Suprapubic skin (tissue), 4 donors: ENCODE measurements at places on chromosomes 4 and X. TPM values are rescaled to one million over a fixed set of nuclear protein-coding genes. Genes with fewer than 3 reads are reported as not detected.

DNA sequence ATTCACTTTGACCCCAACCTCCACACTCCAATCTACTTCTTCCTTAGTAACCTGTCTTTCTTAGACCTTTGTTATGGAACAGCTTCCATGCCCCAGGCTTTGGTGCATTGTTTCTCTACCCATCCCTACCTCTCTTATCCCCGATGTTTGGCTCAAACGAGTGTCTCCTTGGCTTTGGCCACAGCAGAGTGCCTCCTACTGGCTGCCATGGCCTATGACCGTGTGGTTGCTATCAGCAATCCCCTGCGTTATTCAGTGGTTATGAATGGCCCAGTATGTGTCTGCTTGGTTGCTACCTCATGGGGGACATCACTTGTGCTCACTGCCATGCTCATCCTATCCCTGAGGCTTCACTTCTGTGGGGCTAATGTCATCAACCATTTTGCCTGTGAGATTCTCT is 344 bp downstream of the OR13H1 start:
- no peak overlapping the region for H3K4me3 ChIP-seq
- H3K36me3 ChIP-seq = no peaks in the 10 kb centered on the region
- H3K27ac ChIP-seq = no peak overlapping the region
- no peak for DNase-seq

DNA sequence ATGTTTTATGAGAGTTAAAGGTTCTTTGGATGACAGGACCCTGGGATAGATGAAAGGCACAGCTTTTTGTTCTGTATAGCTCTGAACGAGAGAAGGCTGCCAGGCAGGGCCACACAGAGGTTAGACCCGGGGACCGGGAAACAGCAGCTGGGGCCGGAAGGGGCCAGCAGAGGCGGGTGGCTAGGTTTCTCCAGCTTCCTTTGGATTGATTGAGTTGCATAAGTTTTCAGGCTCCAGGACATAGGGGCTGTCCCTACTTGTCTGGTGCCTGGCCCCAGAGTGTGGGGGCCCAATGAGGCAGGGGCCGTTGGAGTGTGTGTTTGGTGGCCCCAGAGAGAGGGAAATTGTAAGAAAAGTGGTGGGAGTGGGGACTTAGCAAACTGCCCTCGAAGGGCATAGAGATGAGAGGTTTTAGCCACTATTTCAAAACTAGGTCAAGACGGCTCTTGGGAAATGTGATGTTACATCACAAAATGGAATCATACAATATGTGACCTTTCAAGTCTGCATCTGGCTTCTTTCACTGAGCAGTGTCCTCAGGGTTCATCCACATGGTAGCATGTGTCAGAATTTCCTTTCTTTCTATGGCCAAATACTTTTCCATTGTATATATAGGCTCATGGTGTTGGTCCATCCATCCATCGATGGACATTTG is 3.7 kb downstream of the ZFP92 start:
- peaks cover 18% of the 10 kb centered on the region for H3K4me1 ChIP-seq
- H3K4me3 ChIP-seq = no peak overlapping the region
- no peaks in the 10 kb centered on the region for H3K36me3 ChIP-seq
- no peak overlapping the region for H3K27ac ChIP-seq

- H3K4me1 ChIP-seq = no peaks in the 10 kb centered on the region
- no peaks in the 10 kb centered on the region for H3K27me3 ChIP-seq
- no peak overlapping the region for H3K27ac ChIP-seq
- no peak for DNase-seq
- H3K4me3 ChIP-seq = no peak overlapping the region
Measured at GRCh38 chr4:79528241-79528706, 120.2 kb upstream of the GK2 start.

DNA sequence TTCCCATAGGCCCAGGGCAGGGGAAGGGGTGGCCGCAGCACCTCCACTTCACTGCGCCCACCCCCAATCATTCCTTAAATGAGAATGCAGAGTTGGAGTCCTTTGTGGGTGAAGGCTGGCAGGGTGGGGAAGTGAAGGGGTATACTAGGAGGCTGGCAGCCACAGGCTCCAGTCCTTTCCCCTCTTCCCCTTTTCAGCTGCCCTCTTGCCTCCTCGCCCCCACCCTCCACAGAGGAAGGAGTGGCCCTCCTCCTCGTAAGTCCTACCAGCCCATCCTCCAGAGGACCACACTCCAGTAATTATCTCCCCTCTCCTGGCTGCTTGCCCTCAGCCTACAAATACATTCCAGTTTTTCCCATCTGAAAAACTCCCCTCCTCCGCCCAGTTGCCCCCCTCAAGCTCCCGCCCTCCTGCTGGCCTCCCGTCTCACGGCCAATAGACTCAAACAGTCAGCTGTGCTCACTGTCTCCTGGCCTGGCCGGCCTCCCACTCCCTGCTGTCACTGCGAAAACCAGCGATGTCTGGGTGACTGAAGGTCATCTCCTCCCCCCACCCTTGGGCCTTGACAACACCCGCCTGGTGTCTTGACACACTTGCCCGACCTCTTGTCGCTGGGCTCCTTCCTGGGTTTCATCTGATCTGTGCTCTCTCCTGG is 38.8 kb downstream of the EFNB1 start:
- H3K4me1 ChIP-seq = no peaks in the 10 kb centered on the region
- DNase-seq = no peak
- no peak overlapping the region for H3K27ac ChIP-seq
- H3K36me3 ChIP-seq = no peaks in the 10 kb centered on the region
- no peaks in the 10 kb centered on the region for H3K27me3 ChIP-seq

DNA sequence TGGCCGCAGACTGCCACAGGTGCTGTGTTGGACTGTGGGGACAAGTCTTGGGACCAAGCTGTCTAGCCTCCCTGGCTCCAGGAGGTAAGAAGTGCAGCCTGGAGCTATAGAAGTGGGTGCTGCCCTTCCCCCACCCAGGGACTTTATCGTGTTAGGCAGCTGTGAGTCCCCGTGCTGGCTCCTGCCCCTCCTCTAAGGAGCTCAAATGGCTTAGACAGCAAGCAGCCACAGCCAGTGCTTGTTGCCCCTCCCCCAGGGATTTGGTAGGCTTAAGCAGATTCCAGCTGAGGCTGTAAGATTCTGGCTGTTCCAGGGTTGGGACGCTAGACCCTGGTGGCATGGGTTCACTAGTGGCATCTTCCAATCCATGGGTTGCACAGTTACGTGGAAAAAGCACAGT is 979.4 kb upstream of the PCDH10 start:
- no peak overlapping the region for H3K27ac ChIP-seq
- H3K4me1 ChIP-seq = no peaks in the 10 kb centered on the region
- no peak overlapping the region for H3K4me3 ChIP-seq
- no peaks in the 10 kb centered on the region for H3K36me3 ChIP-seq
- H3K27me3 ChIP-seq = no peaks in the 10 kb centered on the region

The GRID2 gene
- not detected for total RNA-seq

The CRLF2 gene
- total RNA-seq = not detected

The ASB12 gene
- 0.38 TPM for total RNA-seq

The GDPD2 gene
- total RNA-seq = 25.8 TPM

The SH2D1A gene
- total RNA-seq = 0.89 TPM

The FHL1 gene
- 64.8 TPM for total RNA-seq

The GPR143 gene
- 10.6 TPM for total RNA-seq

The MSANTD1 gene
- total RNA-seq = 0.36 TPM

The MED12 gene
- total RNA-seq = 63.0 TPM
